Spinal cord (tissue), 10 donors: ENCODE measurements at places on chromosomes 4 and X.

DNA sequence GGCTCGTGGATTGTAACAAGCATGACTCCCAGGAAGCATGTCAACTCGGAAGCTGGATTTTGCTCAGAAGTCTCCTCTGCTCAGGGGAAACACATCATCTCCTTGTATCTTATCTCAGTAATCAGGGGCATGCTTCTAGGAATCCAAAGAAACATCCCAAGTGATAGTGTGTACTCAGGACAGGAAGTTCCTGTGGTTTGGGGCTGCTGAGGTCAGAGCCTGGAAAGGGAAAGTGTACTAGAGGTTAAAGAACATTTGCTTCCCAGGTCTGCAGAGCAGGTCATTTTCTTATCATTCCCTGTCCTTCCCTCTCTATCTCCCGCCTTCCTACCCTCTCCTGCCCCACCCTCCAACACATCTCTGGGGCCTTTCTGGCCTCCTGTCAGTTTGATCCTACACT lies 38.8 kb downstream of the SLC34A2 start:
- DNase-seq: no peak

GRCh38 chr4:134393592-134393991 lies 192.0 kb upstream of the PABPC4L start:
- no peak for DNase-seq

DNA sequence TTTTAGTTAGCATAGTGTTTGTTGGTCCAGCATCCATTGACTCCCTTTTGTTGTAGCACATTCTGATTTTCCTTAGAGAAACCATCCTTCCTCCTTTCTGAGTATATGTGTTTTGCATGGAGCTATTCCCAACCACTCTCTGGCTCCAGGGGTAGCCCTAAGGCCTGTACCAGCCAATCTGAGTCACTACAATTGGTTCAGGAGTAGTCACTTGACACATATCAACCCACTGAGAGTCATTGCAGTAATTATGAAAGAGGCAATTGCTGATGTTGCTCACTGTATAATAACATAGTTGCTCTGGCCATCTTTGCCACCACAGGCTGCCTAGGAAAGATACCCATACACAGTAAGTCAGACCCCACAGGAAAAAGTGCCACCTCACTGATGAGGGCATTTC lies 71.2 kb upstream of the GRID2 start:
- DNase-seq: no peak

DNA sequence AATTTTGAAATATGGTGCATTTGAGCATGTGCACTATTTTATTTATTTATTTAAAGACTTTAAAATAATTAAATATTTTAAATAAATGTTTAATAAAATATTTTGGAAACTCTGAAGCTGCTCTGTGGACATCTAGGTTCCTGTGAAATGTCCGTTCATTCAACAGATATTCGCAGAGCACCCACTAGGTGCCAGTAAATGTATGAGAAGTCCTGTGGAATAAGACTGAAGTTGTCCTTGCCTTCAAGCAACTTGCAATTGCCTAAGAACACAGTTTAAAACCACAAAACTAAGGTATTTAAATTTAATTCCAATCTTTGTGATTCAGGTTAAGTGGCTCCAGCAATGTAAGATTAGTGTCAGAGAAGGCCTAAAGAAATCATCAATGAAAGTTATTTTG lies 306.7 kb downstream of the GBA3 start:
- no peak for DNase-seq

GRCh38 chr4:32768664-32769389 lies 2048.7 kb downstream of the PCDH7 start:
- DNase-seq: no peak

GRCh38 chr4:56844802-56845580 lies 23.5 kb upstream of the SPINK2 start:
- no peak for DNase-seq

- DNase-seq: no peak
Observed at GRCh38 chr4:101280866-101281600, 66.3 kb downstream of the PPP3CA start.

DNA sequence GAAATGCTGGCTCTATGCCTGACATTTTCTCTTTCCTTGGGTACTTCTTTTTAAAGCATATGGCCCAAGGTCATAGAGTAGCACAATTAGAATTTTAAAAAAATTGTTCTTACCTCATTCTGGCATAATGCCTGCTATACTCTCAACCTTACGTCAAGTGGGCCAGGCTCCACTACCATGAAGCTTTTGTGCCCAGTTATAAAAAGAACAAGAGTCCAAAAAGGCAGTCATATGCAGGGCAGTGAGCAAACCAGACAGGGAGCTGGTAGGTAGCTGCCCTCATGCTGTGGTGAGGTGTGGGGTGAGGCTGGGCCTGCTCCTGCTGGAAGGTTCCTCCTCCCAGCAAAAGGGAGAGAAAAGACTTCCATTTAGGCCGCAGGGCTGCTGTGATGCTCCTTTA lies 64.4 kb upstream of the UCP1 start:
- no peak for DNase-seq

DNA sequence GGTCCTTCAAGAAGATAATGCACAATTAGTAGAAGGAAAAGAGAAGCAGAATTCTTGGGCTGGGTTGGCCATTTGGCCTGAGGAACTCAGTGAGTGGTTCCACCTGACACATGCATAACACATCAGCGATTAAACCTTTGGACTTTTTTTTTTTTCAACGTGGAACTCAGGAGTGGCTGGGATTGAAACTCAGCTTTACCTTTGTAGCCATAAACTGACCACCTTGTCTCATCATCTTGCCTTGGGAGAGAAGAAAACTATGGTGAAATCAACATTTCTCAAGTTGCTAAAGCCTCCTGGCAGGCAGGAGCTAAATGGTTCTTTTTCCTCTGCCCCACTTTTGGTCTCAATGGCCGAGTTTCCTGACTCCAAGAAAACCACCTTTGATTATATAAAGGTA lies 16.3 kb downstream of the PTTG2 start:
- no peak for DNase-seq

GRCh38 chr4:161498155-161498554 lies 665.6 kb downstream of the FSTL5 start:
- no peak for DNase-seq

DNA sequence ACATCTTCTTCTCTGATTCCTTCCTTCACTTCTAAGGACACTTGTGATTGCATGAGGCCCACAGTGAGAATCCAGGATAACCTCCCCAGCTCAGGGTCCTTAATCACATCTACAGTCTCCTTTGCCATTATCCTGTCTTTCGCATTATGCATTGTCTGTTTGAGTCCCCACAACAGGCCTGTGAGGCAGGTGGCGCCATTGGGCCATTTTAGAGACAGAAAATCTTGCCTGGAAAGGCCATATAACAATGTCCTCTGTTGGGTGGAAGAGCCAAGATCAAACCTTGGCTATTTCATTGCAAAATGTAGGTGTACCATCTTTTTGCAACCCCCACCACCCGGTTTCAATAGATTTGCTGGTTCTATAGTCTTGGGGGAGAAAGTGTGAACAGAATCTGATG lies 11.8 kb upstream of the DCUN1D4 start:
- no peak for DNase-seq

- no peak for DNase-seq
Observed at GRCh38 chr4:52939325-52939724, 77.2 kb downstream of the RASL11B start.

- no peak for DNase-seq
Observed at GRCh38 chrX:106952988-106953387, 32.8 kb downstream of the CLDN2 start.

DNA sequence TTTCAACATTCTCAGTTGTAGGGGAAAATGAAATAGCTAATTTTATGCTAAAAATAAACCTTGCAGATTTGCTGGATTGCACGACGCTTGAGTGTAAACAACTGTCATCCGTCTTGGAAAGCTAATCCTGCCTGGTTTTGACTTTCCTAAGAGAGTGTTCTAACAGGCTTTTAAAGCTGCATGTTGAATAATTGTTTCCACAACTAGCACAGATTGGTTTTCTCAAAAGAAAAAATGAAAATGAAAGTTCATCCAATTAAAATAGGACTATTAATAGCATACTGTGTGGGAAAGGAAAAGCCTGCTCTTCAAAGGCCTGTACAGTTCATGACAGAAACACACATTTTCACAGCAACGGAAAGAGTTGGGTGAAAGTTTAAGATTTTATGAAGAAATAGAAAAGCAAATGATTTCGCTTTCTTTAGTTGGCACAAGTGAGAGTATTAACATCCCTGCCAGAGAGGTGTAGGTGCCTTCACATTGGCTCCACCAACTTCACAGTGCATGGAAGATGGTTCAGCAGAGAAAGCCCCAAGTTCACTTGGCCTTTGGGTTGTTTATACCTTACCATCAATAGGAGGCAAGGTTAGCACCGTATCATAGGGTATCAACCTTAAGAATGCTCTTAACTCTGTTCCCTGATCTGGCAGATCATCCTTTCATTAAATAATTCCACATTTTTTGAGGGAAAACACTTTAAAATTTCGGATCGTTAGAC lies 140.0 kb upstream of the GUCY1A1 start:
- no peak for DNase-seq

DNA sequence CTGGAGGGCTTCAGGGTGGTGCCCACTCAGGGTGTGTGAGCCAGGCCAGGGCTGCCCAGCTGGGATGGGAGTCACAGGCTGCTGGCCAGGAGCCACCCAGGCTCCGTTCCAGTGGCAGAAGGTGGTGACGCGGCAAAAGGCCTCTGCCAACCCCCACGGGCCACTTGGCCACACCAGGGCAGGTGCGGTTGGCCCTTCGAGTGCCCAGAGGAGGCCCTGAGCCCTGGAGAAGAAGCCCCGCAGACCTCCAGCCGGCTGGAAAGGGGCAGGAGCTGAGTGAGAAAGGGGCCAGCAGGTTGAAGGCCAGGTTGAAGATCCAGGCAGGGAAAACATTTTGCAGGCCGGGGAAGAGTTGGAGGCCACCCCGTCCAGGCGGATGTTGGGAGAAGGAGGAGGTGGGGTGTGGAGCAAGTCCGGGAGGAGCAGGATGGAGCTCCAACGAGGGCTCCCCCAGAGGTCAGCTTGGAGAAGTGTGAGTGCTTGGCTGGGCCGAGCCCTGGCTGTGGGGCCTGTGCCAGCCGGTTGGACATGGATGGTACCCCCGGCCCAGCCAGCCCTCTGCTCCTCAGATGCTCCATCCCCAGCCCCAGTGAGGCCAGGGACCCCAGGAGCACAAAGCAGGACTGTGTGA lies 2.8 kb upstream of the CPLX1 start:
- DNase-seq: no peak

DNA sequence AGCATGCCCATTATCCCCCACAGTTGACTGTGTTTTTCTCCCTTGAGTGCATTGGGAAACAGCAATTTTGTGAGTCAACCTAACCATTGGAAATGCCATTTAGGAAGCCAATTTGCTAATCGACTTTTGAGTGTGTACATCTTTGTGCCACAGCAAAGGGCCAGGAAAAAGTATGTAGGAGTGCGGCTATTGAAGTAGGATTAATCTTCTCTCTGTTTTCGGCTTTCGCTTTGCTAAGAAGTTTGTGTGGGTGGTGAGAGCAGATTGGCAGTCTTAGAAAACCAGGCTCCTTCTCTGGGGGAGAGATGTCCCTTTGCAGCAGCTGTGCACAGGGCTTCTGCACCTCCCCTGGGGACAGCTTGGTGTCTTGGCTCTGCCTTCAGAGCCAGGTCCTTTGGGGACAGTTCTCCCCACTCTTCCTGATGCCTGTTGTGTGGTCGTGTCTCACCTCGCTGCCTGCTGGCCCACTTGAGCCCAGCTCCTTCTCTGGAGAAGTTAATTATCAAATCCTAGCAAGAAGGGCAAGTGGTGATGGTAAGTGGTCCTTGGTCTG lies 74.5 kb downstream of the GEMIN8 start:
- DNase-seq: no peak

GRCh38 chr4:39044956-39045826 lies 13.0 kb upstream of the TMEM156 start:
- DNase-seq: no peak

DNA sequence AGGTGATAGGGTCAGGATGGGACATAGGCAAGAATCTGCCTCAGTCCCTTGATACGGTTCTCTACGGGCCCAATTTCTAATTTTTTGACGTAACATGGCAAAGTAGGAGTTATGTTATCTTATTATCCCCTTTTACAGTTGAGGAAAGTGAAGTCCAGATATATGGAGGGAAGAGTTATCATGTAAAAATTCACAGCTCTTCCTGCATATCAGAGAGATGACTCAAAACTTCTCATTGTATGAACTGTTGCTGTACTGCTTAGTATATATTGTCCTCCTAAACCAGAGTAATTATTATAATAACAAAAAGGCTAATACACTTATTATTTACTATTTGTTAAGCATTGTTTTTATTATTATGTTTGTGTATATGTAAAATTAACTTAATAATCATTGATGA lies 260.5 kb upstream of the IGFBP7 start:
- no peak for DNase-seq
